ENCODE measurements at places on chromosomes 2 and 18.

DNA sequence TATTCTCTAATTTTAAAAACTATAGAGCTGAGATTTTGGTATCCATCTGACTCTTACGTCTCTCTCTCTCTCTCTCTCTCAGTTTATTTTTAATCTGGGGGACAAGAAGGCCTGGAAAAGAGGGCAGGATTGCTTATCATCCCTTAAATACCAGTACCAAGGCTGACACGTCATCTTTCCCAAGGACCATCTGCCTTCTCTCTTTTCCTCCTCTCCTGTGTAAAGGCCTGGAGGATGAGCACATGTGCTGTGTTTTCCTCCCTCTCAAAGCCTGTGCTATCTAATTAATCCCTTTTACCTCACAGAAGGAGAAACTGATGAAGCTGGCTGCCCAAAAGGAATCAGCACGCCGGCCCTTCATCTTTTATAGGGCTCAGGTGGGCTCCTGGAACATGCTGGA, 7.3 kb downstream of the IL37 start:
- DNase-seq, result no peak

DNA sequence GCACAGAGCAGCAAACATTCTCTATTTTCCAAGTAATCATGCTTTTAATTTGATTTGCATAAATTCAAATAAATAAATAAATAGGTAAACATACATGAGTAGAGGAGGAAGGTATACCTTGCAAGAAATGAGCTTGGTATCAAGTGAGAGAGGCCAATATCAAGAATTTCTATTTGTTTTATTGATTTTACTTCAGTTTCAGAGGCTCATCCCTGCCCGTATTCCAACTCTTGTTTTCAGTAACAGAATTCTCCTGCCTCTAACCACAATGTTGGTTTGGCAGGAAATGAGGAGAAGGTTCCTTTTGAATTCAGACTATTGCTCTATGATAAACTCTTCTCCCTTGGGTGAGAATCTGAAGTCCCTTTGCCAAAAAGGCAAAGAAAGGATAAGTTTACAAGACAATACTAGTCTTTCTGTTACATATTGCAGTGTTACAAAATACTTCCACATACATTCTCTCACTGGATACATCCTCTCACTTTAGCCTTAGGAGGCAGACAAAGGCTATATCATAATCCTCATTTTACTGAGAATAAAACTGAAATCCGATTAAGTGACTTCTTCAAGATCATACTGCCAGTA, 68.3 kb upstream of the ZNF397 start:
- DNase-seq, result no peak

DNA sequence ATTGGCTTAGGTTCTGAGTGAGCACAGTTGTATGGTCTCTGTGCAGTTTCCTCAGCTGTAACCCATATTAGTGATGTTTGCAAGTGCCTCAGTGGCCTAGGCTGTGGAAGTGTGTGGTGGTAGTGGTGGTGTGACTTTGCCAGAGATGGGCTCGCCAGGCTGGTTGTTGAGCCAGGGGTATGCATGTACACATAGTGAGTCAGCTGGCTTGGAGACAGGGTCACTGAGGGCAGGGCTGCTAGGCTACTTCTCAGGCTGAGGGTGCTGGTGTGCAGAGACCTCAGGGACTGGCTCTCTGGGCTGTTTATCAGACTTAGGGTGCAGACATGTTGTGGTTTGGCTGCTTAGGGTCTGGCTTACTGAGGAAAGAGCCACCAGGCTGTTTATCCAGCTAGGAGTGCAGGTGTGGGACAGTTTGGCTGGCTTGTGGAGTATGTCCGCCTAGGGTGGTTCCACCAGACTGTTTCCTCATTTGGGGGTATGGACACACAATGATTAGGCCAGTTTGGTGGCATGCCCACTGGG, 15.0 kb downstream of the APLF start:
- DNase-seq, result no peak

GRCh38 chr18:70330887-70331286, 42.0 kb downstream of the SOCS6 start:
- DNase-seq, result no peak

- DNase-seq, result peak; percentile 68
These were observed 44.7 kb upstream of the KIDINS220 start for GRCh38 chr2:8882094-8882493.

GRCh38 chr2:196205011-196205766, 33.8 kb upstream of the STK17B start:
- no peak for DNase-seq

DNA sequence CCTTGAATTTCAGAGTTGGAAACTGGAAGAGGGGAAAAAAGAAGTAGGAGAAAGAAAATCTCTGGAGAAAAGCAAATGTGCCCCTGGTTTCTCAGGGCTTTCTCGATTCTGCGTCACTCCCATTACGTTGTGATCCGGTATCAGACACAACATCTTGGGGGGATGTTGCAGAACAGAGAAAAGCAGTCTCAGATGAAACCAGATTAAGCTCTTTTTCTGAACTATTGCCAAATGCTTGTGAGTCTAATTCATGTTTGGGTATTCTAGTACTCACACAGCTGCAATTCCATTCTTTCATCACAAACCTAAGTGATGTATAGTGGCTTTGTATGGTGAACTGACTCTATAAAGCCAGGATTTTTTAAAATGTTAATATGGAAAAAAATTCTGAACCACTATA, 233.2 kb downstream of the TCF4 start:
- DNase-seq, result no peak

DNA sequence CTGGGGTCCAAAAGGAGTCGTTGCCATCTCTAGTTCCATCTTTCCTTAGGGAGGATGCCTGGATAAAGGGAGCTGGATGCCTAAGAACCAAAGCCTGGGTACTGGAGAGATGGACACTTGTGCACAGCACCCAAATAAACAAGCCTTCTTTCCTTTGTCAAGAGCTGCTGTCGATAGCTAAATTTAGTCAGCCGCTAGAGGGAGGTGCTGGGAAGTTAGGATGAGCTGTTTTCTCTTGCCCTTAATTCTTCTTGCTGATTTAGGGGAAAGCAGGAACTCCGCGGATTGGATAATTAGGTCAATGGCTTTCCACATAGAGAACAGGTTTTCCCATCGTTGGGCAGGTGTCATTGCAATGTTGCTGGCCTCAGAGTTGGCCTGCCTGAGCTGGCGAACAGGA, 30.9 kb upstream of the SERPINB12 start:
- peak; percentile 55 for DNase-seq

GRCh38 chr18:62438018-62438329, 84.9 kb upstream of the ZCCHC2 start:
- DNase-seq, result no peak

DNA sequence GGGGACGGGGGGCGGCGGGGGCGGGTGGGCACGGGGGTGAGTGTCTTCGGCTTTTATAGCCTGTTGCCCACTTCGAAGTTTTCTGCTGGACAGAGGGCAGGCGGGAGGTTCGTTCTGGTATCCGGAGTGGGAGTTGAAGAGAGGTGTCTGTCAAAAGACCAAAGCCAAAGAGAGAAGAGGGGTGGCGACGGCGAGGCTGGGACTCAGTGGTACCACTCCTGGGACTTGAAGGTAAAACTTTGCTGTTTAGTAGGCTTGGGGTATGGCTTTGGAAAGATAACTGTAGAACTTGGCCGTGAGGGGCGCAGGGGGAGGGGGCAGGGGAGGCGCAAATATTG, 215.8 kb upstream of the DTNA start:
- peak; percentile 45 for DNase-seq

DNA sequence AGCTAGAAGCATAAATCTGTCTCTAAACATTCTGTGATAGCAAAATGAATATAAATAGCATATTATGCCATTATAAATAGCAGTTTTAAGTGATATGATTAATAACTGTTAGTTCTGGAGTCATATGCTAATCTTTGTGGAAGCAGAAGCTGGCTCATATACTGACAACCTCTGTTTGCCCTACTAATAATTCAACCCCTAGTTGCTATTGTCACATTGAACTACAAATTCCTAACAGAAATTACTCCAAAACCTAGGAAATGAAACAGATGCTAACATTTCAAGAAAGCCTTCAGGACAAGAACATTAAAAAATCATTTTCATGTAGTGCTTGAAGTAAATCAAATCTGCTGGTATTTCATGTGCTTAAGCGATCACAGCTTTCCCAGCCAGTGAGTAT, 28.2 kb downstream of the CALCRL start:
- DNase-seq, result no peak
